Activated CD8-positive, alpha-beta memory T cell treated with anti-CD3 and anti-CD28 coated beads, Interleukin-2, amount 10 ng/mL, durations not matched to agents 7 days and 5 days (primary cell): ENCODE measurements at places on chromosomes 16 and 17. TPM values are rescaled to one million over a fixed set of nuclear protein-coding genes. Genes with fewer than 3 reads are reported as not detected.

The TBX2 gene
- total RNA-seq = not detected

GRCh38 chr16:54096607-54097006 lies 190.0 kb downstream of the IRX3 start:
- DNase-seq = no peak

DNA sequence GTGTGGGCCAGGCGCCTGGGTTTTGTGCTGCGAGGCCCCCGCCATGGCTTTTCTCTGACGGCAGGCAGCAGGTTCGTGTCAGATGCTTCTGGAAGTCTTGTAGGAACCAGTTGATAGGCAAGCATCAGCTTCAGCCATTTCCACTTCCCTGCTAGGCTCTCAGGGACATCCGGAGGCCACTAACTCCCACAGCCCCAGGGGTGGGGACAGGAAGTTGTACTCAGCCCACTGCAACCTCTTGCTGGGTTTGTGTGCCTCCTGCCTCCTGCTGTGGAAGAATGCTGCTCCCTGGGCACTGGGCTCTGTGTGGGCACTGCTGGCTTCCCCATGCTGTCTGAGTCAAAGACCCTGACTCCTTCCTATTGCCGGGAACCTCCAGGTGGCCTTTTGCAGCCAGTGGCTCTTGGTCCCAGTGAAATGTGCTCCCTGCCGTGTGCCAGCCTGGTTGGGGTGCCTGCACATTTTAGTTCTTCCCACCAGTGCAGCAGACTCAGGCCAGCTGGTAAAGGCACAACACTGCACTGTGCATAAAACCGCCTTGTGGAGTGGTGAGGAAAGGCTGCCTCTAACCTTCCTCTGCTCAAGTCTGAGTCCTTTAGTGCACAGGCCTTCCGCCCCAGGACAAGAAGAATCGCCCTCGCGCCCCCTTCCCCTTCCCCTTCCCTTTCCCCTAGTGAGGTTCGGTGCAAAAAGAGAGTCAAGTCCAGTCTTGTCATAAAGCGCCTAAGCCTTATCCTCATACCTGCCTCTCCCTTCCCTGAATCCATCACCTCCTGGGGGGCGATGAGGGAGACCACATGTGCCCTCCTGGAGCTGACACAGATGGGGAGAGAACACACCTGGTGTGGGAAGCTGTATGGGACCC lies 16.6 kb downstream of the LDHD start:
- peak; percentile 84 for DNase-seq

- no peak for DNase-seq
These were observed 3.5 kb downstream of the SPDYE4 start for GRCh38 chr17:8754890-8755289.

GRCh38 chr16:424033-424622 lies 1.3 kb upstream of the RAB11FIP3 start:
- no peak for DNase-seq

DNA sequence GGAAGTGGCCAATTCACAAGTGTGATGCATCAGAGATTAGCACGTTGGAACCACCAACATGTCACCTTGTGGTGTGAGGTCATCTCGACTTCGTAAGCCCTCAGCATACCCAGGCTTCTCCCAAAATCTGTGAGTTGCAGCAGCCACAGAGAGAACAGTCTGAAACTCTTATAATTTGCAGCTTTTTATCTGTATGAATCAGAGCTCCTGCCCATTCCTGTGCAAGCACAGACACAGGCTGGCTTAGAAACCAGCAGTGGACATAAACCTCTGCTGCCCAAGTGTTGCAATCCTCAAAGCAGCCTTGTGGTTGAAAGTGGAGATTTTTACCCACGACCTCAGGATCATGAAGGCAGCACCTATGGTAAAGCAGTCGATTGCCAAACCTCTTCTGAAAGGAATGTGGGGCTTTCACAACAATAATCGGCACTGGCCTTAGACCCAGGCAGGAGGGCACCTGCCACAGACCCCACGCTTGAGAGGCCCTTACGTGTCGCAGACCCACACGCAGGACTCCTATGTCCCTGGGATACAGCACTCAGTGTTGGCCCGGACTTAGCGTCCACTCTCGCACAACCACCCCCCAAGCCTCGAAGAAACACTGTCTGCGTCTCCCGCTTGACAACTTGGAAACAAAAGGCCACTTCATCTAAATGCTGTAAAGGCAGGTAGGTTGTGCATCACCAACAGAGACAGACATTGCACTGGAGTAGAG lies 24.5 kb upstream of the OSGIN1 start:
- no peak for DNase-seq

DNA sequence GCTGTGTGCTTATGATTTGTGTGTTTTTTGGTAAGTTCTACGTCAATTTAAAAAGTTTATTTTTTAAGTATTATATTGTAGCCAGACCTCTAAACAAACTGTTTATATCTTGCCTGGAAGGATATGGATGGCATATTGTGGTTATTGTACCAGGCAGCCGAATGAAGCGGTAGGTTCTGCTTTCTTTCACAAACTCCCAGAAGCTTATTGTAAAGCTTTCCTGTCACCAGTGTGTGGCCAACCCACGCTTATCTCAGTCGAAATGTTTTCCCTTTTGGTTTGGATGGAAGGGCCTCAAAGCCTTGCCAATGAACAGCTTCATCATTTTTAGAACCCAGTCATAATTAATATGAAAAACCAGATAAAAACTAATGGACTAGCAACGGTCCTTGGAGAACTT lies 53.1 kb downstream of the CYB5B start:
- no peak for DNase-seq

The ZBTB4 gene
- total RNA-seq = 24.5 TPM

DNA sequence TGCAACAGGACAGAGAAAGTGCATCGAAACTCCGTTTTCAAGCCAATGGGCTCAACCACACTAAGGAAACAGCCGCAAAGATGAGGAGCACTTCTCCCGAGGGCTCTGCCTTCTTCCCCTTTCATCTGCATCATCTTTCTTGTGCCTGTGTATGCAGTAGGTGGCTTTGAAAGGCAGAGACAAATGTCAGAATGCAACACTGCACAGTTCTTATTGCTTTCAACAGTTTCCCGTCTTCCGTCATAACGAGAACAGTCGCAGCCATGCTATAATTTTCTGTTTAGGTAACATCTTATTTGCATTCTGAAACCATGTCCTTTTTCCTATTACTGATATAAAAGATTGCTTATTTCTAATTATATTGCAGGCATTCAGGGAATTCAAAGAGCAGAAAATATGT lies 205.2 kb downstream of the SLC39A11 start:
- no peak for DNase-seq

The HAP1 gene
- 0.19 TPM for total RNA-seq
